ENCODE measurements at places on chromosomes 3 and 15. TPM values are rescaled to one million over a fixed set of nuclear protein-coding genes. Genes with fewer than 3 reads are reported as not detected.

Gene KCNAB1
- total RNA-seq, result 0.80 TPM

Gene PLIN1
- 6.3 TPM for total RNA-seq

DNA sequence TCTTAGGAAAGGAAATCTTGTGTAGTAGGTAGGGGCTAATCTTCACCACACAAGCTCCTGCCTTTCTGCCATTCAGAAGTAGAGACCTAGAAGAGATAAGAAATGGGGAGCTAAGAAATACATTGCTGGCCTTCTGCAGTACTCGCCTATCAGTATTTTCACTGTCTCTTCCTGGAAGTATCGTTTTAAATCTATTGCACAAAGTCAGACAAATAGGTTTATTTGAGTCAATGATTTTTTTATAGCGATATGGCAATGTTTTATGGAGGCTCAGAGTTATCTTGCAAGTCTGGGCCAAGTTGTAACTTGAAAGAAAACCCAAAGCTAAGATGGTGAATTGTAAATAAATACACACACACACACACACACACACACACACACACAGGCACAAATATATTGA is 103.8 kb downstream of the PTPRG start:
- no peak for DNase-seq

Gene ANKRD34C
- total RNA-seq, result not detected

- no peak for DNase-seq
Observed at GRCh38 chr15:89070197-89071124, 17.8 kb upstream of the ABHD2 start.

DNA sequence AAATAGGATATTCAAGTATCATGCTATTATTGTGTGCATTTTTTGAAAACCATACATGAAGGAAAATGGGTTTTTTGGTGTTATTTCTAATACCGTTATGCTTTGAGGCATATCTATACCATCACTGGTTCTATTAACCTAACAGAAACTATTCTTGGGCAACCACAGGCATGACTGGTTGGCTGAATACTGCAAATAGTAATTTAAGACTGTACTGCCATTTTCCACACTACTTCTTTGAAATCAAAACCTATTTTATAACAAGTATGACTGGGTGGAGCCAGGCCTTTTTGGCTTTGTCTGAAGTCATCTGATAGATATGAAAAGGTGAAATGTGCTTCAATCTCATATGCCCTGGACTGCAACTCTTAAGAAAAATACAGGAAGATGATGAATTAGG is 115.1 kb downstream of the ULK4 start:
- no peak for DNase-seq

Gene ARHGEF3
- total RNA-seq, result 39.6 TPM

DNA sequence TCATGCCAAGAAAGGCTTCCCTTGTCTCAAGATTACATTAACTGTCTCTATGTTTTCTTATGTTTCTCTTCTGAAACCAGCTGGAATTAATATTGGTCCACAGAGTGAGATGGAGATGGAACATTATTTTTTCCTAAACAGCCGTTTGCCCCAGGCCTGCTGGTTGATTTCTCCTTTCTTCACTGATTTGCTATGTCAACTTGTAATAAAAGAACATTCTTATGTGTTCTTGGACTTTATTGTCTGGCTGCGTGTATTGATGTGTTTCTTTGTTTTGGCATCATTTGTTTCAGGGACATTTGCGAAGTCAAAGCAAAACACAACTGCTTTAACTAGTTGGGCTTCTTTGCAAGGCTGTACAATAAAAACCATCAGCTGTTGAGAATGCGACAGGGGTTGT is 168.5 kb downstream of the FAM43A start:
- DNase-seq, result no peak

GRCh38 chr3:54270816-54271526 is 148.6 kb downstream of the CACNA2D3 start:
- DNase-seq, result no peak

DNA sequence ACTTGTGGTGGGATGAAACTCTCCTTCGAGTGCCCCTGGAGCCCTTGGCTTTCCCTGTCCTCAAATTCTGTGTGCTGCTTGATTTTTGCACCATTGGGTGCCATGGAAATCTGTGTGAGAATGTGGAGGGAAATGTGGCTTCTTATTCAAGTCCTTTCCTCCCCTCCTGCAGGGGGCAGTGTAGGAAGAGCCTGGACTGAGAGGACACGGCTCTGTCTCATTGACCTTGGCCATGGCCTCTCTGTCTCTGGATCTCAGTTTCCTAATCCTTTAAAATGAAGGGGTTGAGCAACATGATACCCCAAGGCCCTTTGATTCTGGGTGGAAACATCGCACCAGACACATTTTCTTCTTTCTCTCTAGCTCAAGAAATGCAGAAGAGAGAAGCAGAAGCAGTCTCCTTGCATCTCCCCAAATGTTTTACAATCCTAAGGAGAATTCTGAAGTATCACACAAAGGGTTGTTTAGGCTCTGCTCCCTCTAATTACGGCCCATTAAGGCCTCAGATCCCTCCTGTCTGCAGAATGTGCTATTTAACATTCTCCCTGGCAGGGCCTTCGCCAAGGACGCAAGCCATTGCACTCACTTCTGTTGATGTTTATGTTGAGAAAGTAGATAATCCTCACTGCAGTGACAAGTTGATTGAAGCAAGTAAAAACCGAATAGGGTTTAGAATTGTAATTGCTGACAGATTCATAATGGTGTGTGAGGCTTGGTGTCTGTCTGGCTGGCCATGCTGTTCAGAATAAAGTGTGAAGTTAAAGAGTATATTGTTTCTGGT is 169.1 kb downstream of the TPRG1 start:
- no peak for DNase-seq

DNA sequence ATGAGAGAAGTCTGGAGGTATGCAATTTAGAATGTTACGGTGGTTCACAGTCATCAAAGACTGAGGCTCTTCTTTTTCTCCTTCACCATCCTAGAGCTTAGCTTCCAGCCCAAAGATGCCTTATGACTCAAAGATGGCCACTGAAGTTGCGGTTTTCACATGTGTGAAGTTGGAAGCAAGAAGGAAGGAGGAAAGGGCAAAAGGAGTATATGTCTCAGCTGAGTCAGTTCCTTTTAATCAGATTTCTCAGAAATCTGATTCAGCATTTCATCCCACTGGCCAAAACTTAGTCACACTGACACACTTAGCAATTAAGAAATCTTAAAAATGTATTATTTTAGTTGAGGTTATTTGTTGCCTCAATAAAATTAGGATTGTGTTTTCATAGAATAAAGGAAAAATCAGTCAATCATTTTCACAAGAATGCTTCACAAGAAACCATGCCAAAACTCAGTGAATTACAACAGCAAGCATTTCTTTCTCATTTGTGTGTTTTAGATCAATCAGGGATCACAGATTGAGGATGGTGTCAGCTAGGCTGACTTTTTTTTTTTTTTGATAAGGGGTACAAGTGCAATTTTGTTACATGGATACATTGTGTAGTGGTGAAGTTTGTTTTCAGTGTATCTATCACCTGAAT is 211.1 kb upstream of the GADL1 start:
- no peak for DNase-seq

DNA sequence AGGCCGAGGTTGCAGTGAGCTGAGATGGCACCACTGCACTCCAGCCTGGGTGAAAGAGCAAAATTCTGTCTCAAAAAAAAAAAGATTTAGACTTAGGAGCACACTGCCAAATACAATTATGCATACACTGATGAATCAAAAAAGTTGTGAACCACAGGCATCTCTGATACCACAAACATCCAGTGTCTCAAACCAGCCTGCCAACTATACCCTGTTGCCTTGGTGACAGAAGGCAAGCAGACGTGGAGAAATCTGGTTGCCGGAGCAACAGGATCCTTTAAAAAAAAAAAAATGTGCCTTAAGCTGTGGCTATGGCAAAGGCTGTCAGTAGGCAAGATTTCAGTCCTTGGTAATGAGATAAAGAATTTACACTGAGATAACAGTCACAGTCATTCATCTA is 202.3 kb downstream of the NEK10 start:
- peak; percentile 13 for DNase-seq

Gene IL16
- total RNA-seq, result 3.3 TPM

- DNase-seq, result no peak
Observed at GRCh38 chr3:84962415-84962814, 3.6 kb downstream of the CADM2 start.

Gene CPLX3
- not detected for total RNA-seq

Gene MESP1
- total RNA-seq, result 0.50 TPM

GRCh38 chr15:51266656-51267050 is 71.7 kb downstream of the CYP19A1 start:
- DNase-seq, result no peak

Gene TF
- 373 TPM for total RNA-seq

DNA sequence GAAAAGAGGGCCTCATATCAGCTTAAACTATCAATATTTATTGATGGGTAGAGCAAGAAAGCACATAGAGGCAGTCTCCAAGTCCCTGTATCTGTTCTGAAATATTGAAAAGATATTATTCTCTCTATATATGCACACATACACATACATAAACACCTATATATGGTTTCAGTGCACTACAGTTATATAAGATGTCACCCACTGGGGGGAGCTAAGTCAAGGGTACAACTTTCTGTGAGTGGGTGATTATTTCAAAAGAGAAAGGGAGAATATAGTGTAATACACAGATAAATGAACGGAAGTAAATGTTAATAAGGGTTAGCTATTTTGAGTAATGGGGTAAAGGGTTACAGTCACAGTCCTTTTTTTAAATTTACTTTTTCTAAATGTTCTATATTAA is 8.8 kb downstream of the SNTN start:
- DNase-seq, result no peak

- DNase-seq, result no peak
Observed at GRCh38 chr3:114800272-114801031, 346.6 kb downstream of the ZBTB20 start.

- no peak for DNase-seq
Observed at GRCh38 chr3:108183971-108184370, 38.3 kb downstream of the IFT57 start.

DNA sequence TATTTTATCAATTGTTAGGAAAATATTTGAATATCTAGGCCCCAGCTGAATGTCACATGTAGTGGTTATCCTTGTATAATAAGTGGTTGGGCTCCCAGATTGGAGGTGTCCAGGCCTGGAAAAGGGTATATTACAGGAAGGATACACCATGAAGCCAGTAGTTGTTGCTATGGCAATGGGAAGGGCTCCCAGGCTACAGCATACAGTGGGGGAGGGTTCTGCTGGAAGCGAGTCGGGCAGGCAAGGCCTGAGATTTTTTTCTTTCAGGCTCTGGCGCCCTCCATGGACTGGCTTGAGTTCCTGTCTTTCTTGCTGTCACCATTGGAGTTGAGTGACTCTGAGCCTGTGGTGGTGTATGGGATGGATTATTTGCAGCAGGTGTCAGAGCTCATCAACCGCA is 8.9 kb downstream of the ECE2 start:
- DNase-seq, result peak; percentile 68

Gene AGBL1
- not detected for total RNA-seq

- DNase-seq, result no peak
Observed at GRCh38 chr3:102510663-102511062, 75.8 kb downstream of the ZPLD1 start.

Gene TTC23
- 46.3 TPM for total RNA-seq

DNA sequence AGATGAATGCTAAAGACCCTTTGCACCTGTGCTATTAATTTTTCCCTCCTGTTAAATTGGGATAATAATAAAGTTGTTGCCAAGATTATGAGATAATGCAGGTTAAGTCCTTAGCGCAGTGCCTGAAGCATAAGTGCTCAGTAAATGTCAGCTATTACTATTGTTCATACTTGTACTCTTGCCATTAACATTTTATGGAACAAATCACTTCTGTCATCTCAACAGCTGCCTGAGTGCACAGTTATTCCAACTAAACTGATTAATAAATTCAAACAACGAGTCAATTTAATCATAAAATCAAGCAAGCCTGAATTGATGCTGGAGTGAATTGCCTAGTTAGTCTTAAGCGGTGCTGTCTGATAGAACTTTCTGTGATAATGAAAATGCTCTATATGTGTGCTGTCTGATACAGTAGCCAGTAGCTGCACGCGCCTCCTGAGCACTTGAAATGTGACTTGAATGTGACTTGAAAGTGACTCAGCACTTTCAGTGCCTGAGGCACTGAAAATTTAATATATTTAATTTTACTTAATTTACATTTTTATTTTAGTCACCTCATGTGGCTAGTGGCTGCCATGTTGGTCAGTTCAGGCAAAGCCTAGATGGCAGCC is 198.7 kb upstream of the PFN2 start:
- no peak for DNase-seq

DNA sequence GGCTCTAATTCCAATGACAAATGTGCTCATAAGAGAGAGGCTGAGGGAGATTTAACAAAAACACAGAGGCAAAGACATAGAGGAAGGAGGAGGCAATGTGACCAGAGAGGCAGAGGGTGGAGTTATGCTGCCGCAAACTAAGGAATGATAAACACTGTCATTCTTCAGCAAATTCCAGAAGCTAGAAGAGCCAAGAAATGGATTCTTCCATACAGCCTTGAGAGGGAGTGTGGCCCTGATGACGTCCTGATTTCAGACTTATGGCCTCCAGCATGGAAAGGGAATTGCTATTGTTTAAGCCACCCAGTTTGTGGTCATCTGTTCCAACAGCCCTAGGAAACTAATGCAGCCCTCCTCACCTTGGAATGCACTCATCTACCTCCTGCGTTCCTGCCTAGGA is 30.5 kb downstream of the CD47 start:
- DNase-seq, result no peak

GRCh38 chr3:67401921-67402320 is 252.5 kb downstream of the SUCLG2 start:
- DNase-seq, result no peak

DNA sequence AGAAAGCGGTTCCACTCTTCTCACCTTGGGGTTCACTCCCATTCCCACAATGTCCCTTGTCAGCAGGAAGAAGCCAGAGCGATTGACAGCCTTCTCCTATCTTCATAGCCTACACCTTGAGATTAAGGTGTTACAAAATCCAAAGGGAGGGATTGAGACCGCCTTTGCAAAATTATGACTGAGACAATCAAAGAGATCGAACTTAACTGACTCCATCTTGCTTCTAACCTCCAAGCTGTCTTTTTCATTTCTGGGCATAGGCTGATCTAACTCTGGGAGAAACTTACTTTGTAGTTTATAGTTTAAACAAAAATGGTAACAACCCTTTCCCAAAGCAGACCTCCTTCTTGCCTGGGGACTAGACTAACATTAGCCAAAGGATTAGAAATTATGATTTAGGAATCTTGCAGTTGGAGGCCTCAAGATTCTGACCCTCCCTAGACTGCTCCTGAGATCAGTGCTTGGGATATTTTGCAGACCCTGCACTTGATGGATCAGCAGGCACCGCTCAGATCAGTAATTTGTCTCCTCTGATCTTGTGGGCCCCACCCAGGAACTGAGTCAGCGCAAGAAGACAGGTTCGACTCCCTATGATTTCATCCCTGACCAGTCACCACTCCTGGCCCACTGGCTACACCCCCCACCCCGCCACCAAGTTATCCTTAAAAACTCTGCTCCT is 40.0 kb downstream of the PAQR5 start:
- no peak for DNase-seq

Gene FGD5
- total RNA-seq, result 2.6 TPM

Gene EPHB1
- total RNA-seq, result 2.3 TPM

- no peak for DNase-seq
Observed at GRCh38 chr15:99322643-99323405, 71.5 kb downstream of the LRRC28 start.

GRCh38 chr3:159896543-159896942 is 92.1 kb upstream of the IL12A start:
- DNase-seq, result no peak

GRCh38 chr15:83477172-83477807 is 30.1 kb downstream of the SH3GL3 start:
- no peak for DNase-seq

- DNase-seq, result peak; percentile 56
Observed at GRCh38 chr15:75640483-75641178, 607 bp upstream of the IMP3 start.
